Stimulated activated CD4-positive, alpha-beta T cell treated with anti-CD3 and anti-CD28 coated beads, Interleukin-2, amount 100 ng/mL, for 24 hours (primary cell): ENCODE measurements at places on chromosomes 1 and 21.

DNA sequence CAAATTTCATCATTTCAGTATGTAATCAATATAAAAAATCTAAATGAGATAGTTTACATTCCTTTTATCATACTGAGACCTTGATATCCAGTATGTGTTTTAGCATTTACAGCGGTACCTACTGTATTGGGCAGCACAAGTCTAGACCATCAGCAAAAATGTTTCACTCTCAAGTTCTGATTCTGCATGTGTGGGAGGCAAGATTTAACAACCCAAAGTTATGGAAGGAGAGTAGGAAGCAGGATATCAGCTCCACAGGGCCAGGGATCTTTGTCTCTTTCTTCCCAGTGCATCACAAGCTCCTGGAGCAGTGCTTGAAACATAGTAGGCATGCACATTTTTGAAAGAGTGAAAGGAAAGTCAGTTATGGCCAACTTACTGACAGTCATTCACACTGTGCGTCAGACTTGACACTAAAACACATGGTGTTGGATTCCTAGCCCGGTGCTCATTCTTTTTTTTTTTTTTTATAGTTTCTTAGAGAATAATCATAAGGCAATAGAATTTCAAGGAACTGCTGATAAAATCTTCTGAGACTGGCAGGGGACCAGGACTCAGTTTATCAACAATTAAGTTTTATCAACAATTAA is 6.1 kb downstream of the TENT5C start:
- no peak for DNase-seq

GRCh38 chr1:114000406-114000805 is 21.1 kb downstream of the OLFML3 start:
- no peak for DNase-seq

DNA sequence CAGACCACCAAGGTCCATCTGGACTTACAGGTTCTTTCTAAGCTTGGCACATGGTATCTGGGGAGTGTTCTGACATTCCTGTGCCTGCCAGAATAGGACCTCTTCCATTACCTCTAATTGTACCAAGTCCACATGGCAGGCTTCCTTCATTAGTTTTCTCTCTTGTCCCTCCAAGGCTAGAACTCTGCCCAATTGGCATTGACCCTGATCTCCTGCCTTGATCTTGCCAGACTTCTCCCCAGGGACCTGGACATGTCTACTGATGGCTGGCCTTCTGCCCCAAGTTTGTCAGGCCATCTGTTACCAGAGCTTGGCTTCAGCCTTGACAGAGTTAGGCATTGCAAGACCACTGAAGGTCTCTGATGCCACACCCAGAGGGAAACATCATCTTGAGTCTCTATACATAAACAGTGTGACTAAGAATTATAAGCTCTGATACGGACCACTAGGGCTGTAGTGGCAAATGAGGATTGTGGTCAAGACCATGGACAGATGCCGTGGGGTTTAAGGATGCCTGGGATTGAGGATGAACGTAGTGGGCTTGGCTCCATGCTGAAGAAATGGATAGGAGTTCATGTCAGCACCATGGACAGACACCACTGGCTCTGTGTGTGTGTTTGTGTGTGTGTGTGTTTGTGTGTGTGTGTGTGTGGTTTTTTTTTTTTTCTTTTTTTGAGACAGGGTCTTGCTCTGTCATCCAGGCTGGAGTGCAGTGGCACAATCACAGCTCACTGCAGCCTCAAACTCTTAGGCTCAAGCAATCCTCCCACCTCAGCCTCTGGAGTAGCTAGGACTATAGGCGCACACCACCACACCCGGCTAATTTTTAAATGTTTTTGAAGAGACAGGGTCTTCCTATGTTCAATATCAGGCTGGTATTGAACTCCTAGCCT is 19.5 kb upstream of the PSMB2 start:
- no peak for DNase-seq

- DNase-seq: no peak
Measured at GRCh38 chr1:38268226-38268625, 221.6 kb upstream of the POU3F1 start.

DNA sequence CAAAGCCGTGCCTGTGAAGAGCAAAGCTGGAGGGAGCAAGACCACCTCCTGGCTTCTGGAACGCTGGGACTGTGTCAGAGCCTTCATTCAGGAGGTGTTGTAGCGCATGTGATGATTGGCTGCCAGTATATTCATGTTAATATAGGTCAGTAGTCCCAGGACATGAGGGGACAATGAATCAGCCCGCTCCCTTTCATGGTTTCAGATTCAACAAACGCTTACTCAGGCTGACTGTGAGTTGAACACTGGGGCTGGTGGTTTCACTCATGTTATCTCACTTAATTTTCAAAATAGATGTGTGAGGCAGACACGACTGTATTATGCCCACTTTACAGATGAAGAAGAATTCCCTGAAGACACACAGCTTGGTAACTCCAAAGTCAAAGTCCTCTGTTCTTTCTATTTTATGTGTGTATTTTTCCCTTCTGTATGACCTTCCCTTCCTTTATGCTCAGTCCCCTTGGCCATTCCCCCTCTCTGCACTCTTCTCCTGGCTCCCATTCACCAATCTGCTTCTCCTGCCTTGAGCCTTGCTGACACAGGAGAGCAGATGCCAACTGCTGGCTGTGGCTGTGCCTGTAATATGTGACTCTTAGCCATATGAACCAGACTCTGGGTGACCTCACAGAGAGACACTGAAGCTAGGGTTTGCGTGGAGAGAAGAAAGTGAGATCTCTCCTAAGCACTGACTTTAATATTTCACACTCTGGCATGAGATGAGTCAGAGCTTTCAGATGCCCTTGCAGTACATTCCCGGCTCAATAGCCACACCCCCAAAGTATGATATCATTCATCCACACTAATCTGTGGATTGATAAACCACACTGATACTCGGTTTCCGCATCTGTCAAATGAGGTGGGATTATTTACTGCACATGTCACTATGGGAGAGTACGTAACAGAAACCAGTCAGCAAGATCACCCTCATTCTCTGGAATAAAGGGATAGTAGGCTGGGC is 31.4 kb upstream of the KIRREL1 start:
- DNase-seq: no peak

DNA sequence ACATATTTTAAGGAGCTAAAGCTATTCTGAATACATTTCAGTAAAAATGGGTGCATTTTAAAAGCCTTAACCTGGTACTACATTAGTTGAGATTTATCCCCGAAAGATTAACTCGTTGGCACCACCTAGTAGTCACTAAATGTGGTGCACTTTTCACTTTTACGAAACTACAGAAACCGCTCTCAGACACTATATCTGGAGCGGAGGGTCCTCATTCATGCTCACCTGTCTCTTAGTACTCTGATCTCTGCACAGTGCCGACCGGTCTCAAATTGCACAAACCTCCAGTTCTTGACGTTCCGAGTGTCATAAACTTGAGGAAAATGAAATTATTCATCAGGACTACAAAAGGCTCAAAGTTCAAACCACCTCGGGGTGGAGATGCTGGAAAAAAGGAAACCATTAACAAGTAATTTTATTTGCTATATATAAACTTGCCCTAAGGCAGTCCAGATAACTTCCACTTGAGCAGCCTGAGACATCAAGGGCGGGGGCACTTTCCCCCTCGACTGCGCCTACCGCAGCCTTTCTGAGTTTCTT is 722 bp downstream of the LZIC start:
- DNase-seq: peak; percentile 29

DNA sequence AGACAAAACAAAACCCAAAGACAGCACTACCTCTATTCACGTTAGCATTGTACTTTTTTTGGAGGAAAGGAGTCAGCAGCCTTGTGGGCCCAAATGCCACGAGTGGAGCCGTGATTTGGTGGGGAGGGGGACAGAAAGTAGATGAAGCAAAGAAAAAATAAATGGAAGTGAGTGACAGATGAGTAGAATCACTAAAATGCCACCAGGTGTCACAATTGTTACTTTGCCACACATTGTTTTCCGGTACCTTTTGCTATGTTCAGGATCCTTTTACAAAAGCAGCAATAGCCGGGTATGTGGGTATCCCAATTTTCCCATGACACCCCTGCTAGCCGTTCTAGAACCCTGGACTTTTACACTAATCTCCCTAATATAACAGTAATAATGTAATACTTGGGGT is 85.0 kb upstream of the AK4 start:
- DNase-seq: no peak

- no peak for DNase-seq
Measured at GRCh38 chr1:31564606-31564989, 11.7 kb upstream of the TINAGL1 start.

GRCh38 chr21:35373998-35374397 is 324.9 kb upstream of the RUNX1 start:
- no peak for DNase-seq

DNA sequence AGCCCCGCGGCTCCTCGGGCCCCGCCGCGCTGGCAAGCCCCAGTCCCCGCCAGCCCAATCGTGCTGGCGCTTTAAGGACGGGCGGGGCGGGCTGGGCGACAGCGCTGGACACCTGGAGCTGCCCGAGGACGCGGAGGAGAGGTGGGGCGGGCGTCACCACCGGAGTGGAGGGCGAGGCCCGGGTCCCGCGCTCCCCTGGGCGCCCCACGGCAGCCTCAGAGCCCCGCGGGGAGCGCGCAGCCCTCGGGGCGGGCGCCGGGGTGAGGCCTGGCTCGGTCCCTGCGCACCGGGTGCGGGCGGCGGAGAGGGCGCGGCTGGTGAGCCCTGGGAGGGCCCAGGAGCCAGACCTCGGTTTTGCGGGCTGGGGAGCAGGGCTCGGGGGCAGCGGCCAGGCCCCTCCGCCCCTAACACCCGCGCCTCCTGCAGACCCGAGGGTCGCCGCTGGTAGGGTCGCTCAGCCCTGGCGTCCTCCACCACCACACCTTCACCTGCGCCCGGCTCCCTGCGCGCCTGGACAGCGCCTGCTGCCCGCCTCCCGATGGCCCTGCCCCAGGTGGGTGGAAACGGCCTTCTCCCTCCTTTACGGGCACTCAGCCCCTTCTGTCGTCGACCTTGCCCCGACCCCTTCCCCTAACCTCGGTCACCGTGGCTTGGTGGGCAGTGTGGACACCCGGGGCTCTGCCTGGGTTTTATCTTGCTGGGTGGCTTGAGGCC is at the start of gene TMEM61:
TSS of gene TMEM61 (plus strand) at position 101 of the 714 bp plus-strand sequence. CDS start at position 539, 438 bp downstream.
- no peak for DNase-seq

DNA sequence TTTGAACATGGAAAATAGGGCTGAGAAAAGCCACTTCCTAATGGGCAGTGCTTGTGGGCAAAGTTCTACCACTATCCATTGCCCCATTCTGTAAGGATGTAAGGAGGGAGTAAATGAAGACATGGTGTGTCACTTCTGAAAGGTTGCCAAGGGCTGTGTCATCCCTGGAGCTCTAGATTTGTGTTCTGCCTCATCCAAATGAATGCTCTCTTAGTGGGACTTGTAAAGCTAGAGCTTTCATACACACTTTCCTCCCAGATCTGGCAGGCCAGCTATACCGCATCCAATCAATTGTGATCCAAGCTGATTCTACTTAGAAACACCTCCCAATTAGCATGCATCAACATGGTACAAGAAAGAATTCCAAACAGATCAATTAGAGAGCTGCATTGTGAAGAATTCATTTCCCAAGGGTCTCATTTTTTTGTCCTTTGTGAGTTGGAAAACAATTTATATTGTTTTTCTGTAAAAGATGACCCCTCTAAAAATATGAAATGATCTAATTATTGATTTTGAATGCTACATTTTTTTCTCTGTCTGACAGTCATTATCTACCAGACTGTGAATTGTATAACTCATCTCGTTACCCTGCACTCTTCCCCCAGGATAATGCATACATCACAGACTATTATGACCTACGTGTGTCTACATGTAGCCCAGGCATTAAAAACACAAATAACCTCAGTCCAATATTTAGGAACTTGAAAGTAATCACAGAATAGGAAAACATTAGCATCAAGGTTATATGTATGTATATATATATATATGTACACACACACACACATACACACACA is 117.1 kb upstream of the DUSP10 start:
- DNase-seq: no peak

GRCh38 chr1:36321119-36321951 is 2.1 kb downstream of the EVA1B start:
- no peak for DNase-seq

DNA sequence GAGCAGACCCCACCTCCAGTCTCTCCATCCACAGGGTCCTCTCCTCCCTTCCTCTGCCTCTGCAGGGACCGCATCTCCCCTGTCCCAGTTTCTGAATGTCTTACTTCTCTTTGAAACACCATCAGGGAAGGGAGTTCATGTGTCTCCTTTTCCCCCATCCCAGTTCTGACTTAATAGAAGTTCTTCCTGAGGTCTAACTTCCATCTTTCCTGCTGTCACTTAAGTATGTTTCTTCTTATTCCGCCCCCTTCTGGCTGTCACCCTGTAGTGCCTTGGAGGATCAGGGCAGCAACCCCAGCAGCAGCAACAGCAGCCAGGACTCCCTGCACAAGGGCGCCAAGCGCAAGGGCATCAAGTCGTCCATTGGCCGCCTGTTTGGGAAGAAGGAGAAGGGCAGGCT is 29.3 kb downstream of the MYOG start:
- DNase-seq: peak; percentile 4

DNA sequence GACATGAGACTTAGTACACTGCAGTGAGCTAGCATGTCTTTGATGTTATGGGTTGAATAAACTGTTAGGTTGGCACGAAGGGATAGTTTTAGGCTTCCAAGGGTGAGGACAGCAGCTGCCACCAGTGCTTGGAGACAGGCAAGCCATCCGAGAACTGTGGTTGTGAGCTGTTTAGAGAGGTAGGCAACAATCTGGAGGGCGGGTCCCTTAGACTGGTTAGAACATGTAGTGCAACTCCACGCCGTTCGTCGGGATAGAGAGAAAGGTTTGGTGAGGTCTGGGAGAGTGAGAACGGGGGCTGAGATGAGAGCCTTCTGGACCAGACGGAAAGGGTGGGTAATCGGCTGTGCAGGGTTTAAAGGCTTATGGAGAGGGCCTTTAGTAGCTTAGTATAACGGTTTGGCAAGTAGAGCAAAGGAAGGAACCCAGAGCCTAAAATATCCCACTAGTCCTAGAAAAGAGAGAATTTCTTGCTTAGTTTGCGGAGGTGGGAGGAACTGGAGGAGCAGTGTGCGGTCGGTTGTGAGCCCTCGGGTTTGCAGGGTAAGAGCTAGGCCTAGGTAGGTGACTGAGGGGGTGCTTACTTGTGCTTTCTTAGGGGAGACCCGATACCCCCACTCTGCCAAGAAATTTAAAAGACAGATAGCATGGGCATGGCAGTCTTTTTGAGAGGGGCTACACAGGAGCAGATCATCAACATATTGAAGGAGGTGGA is 72.8 kb downstream of the CNST start:
- DNase-seq: no peak

- DNase-seq: peak; percentile 27
Measured at GRCh38 chr1:3033040-3033789, 11.9 kb downstream of the ACTRT2 start.

DNA sequence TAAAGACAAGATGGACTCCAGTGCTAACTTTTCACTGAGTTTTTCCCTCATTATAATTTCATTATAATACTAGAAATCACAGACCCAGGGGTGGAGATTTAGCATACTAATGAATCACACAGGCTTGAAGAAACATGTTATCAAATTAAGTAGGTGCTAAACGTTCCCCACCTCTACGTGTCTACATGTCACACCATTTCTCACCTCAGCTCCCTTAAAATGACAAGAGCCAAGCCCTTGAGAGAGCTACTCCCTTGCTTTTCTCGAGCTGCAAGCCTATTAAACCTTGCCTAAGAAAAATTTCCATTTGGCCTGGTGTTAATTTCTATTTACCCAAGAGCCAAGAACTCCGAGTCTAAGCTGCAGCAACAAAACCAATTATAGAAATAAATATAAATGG is 396.3 kb upstream of the NEGR1 start:
- no peak for DNase-seq

GRCh38 chr21:41801321-41802197 is 34.7 kb upstream of the RIPK4 start:
- DNase-seq: no peak
